ENCODE measurements at places on chromosomes 6 and 20.
A peak's percentile ranks its signal among the peaks of the same experiment; 100 is the strongest.

- no peak for DNase-seq
These were observed 211.0 kb downstream of the MOXD1 start for GRCh38 chr6:132190097-132190814.

GRCh38 chr20:63530788-63531160, 6.4 kb downstream of the PTK6 start:
- DNase-seq: no peak

DNA sequence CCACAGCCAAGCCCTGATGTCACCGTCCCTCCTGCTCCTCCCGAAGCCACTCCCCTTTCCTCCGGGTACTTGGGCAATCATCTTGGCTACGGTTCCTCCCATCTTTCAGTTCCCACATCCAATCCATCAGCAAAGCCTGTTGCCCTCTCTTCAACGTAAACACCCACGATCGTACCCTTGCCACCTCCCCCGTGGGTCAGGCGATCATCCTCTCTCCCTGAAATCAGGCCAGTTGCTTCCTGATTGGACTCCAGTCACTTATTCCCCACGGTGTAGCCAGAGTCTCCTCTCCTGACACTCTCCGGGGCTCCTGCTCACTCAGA, 44.5 kb downstream of the SULF2 start:
- DNase-seq: no peak

DNA sequence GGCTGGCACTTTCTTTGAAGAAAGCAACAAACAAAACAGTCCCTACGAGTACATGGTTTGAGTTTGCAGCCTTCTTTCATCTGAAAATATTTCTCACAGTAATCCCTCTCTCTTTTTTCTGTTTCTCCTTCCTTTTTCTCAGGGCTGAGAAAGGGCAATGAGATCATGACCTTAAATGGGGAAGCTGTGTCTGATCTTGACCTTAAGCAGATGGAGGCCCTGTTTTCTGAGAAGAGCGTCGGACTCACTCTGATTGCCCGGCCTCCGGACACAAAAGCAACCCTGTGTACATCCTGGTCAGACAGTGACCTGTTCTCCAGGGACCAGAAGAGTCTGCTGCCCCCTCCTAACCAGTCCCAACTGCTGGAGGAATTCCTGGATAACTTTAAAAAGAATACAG, 80.7 kb upstream of the CLDN20 start:
- DNase-seq: no peak

GRCh38 chr6:20954315-20954714, 420.1 kb downstream of the CDKAL1 start:
- no peak for DNase-seq

- DNase-seq: no peak
These were observed 13.6 kb downstream of the IP6K3 start for GRCh38 chr6:33732817-33733708.

GRCh38 chr20:10065154-10065833, 30.5 kb downstream of the ANKEF1 start:
- DNase-seq: no peak

DNA sequence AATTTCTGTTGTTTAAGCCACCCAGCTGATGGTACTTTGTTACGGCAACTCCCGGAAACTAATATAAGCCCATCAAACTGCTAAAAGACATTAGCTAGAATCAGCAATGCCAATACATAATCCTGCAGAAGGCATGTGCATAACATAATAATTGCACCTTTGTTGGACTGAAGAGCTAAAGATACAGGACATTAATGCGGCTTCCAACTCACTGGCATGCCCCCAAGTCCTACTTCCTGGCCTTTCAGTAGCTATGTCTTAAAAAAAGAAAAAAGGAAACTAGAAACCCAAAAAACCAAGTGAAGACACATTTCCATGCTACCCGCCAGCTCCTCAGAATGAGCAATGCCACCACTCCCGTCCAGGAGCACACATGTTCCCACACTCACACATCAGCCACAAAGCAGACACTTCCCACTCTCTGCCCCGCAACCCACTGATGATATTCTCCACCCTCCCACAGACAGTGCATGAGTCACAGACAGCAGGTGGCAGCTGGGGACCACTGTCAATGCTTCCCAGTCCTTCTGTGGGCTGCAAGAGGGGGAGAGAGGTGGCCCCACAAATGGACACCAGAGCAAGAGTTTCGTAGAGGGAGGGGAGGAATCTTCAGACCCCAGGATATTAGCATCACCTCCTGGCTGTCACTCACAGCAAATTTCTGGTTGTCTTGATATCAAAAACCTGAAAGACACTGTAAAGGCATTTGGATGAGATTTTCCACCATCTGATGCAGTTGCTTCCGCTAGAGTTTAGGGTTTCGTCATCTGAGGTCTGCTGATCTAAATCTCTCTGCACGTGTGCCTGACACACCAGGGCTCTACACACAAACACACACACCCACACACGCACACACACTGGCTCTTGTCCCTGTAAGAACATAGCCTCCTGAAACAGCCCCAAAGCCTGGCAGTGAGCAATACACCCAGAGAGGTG, 32.8 kb downstream of the GFOD1 start:
- DNase-seq: no peak

DNA sequence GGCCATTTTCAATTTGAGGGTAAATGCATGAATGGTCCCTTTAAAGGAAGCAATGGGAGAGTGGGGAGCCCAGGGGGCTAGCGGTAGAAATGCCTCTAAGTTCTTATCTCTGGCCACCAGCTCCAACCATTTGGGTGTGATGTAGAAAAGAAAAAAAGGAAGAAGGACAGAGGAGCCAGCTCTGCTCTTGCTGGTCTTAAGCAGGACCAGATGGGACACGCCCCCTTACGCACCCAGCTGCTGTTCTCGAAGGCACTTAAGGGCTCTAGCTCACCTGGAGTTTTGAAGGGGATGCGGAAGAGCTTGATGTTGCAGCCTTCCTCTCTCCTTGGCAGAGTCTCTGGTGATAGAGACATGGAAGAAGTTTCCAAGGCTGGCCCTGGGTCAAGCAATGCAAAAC, 59.5 kb upstream of the RNF144B start:
- peak; percentile 32 for DNase-seq

DNA sequence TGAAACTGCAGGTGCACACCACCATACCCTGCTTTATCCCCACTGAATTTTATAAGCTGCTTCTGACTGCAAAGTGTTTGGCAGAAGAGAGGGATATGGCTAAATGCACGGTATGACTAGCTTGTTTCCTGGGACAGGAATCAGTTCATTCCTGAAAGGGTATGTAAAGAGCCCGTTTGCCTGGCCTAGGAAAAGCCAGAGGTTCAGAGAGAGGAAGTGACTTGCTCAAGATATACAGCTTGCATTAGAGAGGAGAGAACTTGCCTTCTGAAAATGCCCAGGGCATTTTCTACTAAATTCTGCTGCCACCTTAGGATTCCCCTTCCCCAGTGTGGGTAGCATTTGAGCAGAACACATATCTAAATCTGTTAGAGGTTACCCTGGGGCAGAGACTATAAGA, 683 bp upstream of the GCNT2 start:
- no peak for DNase-seq

- DNase-seq: no peak
These were observed 5.3 kb downstream of the SOBP start for GRCh38 chr6:107495196-107495643.

- DNase-seq: no peak
These were observed 8.7 kb upstream of the ATRN start for GRCh38 chr20:3461911-3462677.

DNA sequence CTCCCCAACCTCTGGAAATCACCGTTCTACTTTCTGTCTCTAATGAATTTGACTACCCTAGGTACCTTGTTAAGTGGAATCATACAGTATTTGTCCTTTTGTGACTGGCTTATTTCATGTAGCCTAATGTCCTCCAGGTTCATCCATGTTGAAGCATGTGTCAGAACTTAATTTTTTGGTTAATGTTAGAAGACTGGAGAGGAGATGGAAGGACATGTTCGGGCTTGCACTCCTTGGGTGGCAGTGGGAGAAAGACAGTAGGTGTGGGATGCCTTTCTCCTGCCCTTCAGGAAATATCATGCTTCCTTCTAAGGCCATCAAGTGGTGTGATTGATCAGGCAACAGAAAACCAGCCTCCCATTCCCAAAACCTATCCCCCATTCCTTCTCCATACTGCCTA, 61.1 kb upstream of the RNF144B start:
- DNase-seq: no peak

DNA sequence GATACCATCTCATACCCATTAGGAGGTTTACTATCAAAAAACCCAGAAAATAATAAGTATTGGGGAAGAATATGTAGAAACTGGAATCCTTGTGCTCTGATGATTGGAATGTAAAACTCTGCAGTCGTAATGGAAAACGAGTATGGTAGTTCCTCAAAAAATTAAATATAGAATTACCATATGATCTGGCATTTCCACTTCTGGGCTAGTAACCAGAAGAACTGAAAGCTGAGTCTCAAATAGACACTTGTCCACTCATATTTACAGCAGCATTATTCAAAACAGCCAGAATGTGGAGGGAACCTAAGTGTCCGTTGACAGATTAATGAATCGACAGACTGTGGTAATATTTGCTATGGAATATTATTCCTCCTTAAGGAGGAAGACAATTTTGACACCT, 44.3 kb downstream of the FOXC1 start:
- no peak for DNase-seq

DNA sequence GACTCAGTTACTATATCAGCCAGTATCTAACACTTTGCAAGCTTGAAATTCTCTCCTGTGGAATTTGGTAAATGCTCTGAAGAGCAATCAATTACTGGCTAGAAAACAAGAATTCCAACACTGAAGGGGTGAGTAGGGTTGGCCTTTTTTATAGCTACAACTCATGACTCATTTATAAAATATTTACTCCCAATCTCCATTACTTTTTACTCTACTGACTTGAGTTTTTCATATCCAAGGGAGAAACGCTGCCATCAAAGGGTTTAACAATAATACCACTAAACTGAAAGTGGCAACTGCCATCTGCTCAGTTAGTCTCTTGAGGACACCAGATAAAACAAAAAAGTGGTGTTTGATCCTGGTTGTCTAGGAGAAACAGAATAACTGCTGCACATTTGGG, 203.1 kb downstream of the UBE3D start:
- DNase-seq: no peak

DNA sequence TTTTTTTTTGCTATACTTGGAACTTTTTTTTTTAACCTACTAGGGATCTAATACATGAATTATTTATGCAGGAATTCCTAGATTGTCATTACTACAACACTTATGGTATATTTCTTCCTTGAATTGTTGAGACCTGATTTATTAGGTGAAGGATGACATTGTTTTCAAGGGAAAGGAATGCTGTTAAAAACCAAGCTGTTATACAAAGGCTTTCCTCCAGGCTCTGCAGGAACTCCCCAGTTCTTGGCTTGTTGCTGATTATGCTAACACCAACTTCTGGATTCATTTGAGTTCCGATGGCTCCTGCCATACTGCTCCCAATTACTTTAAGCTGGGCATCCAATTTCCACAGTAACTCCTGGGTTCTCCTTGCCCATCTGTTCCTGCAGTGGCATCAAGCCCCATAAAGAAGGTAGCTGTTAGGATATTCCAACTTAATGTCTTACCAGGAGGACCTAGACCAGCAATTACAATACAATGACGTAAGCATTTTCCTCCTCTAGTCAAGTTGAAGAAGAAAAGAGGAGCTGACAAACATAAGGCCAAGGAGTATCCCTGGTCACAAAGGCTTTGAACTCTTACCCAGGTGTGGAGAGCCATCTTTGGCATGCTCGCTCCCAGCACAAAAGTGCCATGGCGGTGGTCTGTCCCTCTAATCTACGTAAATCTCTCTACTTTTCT, 215.9 kb upstream of the AGPAT4 start:
- no peak for DNase-seq

GRCh38 chr20:22460231-22460630, 124.1 kb downstream of the FOXA2 start:
- no peak for DNase-seq

DNA sequence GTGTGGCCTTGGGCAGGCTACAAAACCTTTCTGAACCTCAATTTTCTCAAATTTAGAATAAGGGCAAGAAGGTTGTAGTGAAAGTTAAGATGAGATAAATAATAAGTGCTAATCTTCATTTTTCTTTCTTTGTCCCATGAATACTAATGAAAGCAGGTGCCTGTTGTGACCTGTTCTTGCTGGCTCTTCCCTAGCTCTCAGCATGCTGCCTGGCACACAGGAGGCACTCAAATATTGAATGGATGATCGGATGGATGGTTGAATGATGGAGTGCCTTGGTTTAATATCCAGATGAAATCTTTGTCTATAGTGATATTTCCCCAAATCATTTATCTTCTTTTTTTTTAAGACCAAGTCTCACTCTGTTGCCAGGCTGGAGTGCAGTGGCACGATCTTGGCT, 15.0 kb downstream of the PBOV1 start:
- DNase-seq: peak; percentile 10

GRCh38 chr6:37580176-37580955, 80.7 kb upstream of the CCDC167 start:
- no peak for DNase-seq

DNA sequence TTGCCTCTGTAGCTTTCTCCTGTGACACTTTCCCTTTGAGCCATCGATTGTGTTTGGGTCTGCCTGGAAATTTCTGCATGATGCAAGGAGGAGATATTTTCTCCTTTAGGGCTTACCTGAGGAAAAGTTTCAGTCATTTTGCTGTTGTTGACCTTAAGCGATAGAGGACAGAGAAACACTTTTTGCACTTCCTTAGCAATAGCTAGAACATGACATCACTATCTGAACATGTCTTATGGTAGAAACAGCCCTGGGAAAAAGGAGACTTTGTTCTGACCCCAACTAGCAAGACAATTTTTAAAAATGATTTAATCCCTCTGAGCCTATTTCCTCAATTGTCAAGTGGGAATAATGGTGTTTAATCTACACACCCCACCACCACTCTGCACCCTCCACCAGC, 9.7 kb upstream of the FILIP1 start:
- no peak for DNase-seq

GRCh38 chr20:11473983-11474382, 443.7 kb upstream of the BTBD3 start:
- no peak for DNase-seq

GRCh38 chr20:53679597-53680309, 86.1 kb upstream of the ZNF217 start:
- DNase-seq: no peak

- DNase-seq: no peak
These were observed 78.2 kb upstream of the PTPRK start for GRCh38 chr6:128598571-128598970.

DNA sequence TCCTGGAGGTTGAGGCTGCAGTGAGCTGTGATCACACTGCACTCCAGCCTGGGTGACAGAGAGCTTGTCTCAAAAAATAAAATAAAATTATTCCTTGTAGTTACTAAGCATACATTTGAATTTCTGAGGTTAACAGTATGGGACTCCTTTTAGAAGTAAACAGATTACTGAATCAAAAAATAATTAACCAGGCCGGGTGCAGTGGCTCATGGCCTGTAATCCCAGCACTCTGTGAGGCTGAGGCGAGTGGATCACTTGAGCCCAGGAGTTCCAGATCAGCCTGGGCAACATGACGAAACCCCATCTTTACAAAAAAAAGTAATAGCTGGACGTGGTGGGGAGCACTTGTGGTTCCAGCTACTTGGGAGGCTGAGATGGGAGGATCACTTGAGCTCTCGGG, 22.1 kb upstream of the EEF1A1 start:
- no peak for DNase-seq

GRCh38 chr6:23591761-23592160, 534.3 kb upstream of the NRSN1 start:
- no peak for DNase-seq

Measured in NCI-H187 treated with DMSO at 0.1 percent for 48 hours (cell line).